AG04450 (cell line): ENCODE measurements at places on chromosomes 7 and 10. TPM values are rescaled to one million over a fixed set of nuclear protein-coding genes. Genes with fewer than 3 reads are reported as not detected.

PAPOLB gene
- not detected in 2 replicates for polyA plus RNA-seq

HOXA1 gene
- polyA plus RNA-seq: 2.6 and 2.9 TPM in 2 replicates

BICC1 gene
- 25.6 and 29.0 TPM in 2 replicates for polyA plus RNA-seq

FAM25G gene
- polyA plus RNA-seq: not detected in 2 replicates

TMEM139 gene
- not detected in 2 replicates for polyA plus RNA-seq

AKR1D1 gene
- polyA plus RNA-seq: not detected in 2 replicates

BAG3 gene
- 12.7 and 20.1 TPM in 2 replicates for polyA plus RNA-seq

PTF1A gene
- not detected in 2 replicates for polyA plus RNA-seq

RP9 gene
- 18.2 and 23.9 TPM in 2 replicates for polyA plus RNA-seq

CNTNAP2 gene
- polyA plus RNA-seq: not detected in 2 replicates

TUBB8 gene
- polyA plus RNA-seq: 0.20 TPM in 1 of 2 replicates, not detected in the other

PHKG1 gene
- polyA plus RNA-seq: 0.20 and 0.26 TPM in 2 replicates

PSTK gene
- polyA plus RNA-seq: 4.8 and 5.1 TPM in 2 replicates

NDUFB8 gene
- polyA plus RNA-seq: 204 and 211 TPM in 2 replicates

CNNM1 gene
- 0.11 and 0.14 TPM in 2 replicates for polyA plus RNA-seq

ZDHHC16 gene
- 64.5 and 69.6 TPM in 2 replicates for polyA plus RNA-seq

FKBP9 gene
- 177 and 204 TPM in 2 replicates for polyA plus RNA-seq

TFR2 gene
- 0.05 and 0.06 TPM in 2 replicates for polyA plus RNA-seq

TFPI2 gene
- polyA plus RNA-seq: 27.9 and 31.0 TPM in 2 replicates

GNAT3 gene
- not detected in 2 replicates for polyA plus RNA-seq

SRI gene
- 134 and 171 TPM in 2 replicates for polyA plus RNA-seq

CLCN1 gene
- polyA plus RNA-seq: not detected in 2 replicates

FOXP2 gene
- 2.8 TPM in 2 replicates for polyA plus RNA-seq

PODXL gene
- polyA plus RNA-seq: 0.79 and 0.92 TPM in 2 replicates

OR6B1 gene
- not detected in 2 replicates for polyA plus RNA-seq

SP4 gene
- 1.8 and 2.3 TPM in 2 replicates for polyA plus RNA-seq

FAM221A gene
- polyA plus RNA-seq: 3.1 and 3.5 TPM in 2 replicates

SYNPO2L gene
- 0.02 and 0.05 TPM in 2 replicates for polyA plus RNA-seq

ENTPD1 gene
- polyA plus RNA-seq: 0.06 and 0.07 TPM in 2 replicates

CYP3A4 gene
- not detected in 2 replicates for polyA plus RNA-seq

PRSS58 gene
- not detected in 2 replicates for polyA plus RNA-seq

PLPP4 gene
- polyA plus RNA-seq: 0.10 TPM in 1 of 2 replicates, not detected in the other

DRGX gene
- not detected in 2 replicates for polyA plus RNA-seq

CALN1 gene
- polyA plus RNA-seq: not detected in 2 replicates

SLC13A1 gene
- not detected in 2 replicates for polyA plus RNA-seq

CAPZA2 gene
- polyA plus RNA-seq: 128 and 188 TPM in 2 replicates

DPY19L1 gene
- polyA plus RNA-seq: 28.0 and 40.5 TPM in 2 replicates

HTRA1 gene
- polyA plus RNA-seq: 179 and 187 TPM in 2 replicates

LARP4B gene
- 33.5 and 34.0 TPM in 2 replicates for polyA plus RNA-seq

CYP2E1 gene
- polyA plus RNA-seq: 1.1 and 1.3 TPM in 2 replicates

BTBD16 gene
- not detected in 2 replicates for polyA plus RNA-seq

LOXL4 gene
- 41.0 and 45.5 TPM in 2 replicates for polyA plus RNA-seq

RAB11FIP2 gene
- 8.4 and 10.4 TPM in 2 replicates for polyA plus RNA-seq

SPAM1 gene
- polyA plus RNA-seq: not detected in 2 replicates

NPM3 gene
- 31.5 and 41.5 TPM in 2 replicates for polyA plus RNA-seq

ZRANB1 gene
- 29.9 and 36.9 TPM in 2 replicates for polyA plus RNA-seq

SGMS1 gene
- 16.0 and 17.7 TPM in 2 replicates for polyA plus RNA-seq

LIPN gene
- polyA plus RNA-seq: not detected in 2 replicates

FAM131B gene
- 3.1 and 4.2 TPM in 2 replicates for polyA plus RNA-seq

TRIM8 gene
- 66.8 and 80.9 TPM in 2 replicates for polyA plus RNA-seq

NPFFR1 gene
- 0.01 TPM in 1 of 2 replicates, not detected in the other for polyA plus RNA-seq

KLHL7 gene
- 39.6 and 53.7 TPM in 2 replicates for polyA plus RNA-seq

CHST15 gene
- polyA plus RNA-seq: 3.2 and 4.1 TPM in 2 replicates

FAM25C gene
- polyA plus RNA-seq: not detected in 2 replicates

MLXIPL gene
- polyA plus RNA-seq: not detected in 2 replicates

ELFN1 gene
- 0.10 and 0.14 TPM in 2 replicates for polyA plus RNA-seq

AS3MT gene
- 4.0 and 6.7 TPM in 2 replicates for polyA plus RNA-seq

UNC5B gene
- 8.1 and 10.2 TPM in 2 replicates for polyA plus RNA-seq

GTF2IRD1 gene
- 23.5 and 27.3 TPM in 2 replicates for polyA plus RNA-seq
